ENCODE measurements at places on chromosomes 2 and 18.

DNA sequence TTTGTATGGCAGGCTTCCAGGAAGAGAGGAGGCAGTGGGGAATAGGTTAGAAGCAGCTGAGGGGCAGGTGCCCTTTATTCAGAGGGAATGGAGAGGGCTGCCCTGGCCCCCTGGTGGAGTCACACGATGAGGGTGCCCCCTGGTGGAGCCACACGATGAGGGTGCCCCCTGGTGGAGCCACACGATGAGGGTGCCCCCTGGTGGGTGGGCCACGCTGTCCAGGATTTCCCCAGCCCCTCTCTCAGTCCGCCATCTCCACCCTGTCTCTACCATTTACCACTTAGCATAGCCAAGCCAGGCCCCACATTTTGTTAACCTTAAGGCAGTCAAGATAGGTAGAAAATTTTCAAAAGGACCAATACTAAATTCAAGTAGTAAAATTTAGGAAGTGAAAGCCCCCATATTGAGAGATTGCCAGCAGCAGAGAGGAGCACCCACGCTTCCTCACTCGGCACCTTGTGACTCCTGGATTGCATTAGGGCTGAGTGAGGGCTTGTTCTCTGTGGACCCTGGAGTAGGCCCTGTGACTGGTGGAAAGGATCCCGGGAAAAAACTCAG, 10.4 kb upstream of the FAM228A start:
- peak; percentile 66 for DNase-seq

- DNase-seq, result peak; percentile 30
Observed at GRCh38 chr18:62479574-62479973, 43.3 kb upstream of the ZCCHC2 start.

- no peak for DNase-seq
Observed at GRCh38 chr18:45525301-45525700, 90.0 kb upstream of the SLC14A2 start.

DNA sequence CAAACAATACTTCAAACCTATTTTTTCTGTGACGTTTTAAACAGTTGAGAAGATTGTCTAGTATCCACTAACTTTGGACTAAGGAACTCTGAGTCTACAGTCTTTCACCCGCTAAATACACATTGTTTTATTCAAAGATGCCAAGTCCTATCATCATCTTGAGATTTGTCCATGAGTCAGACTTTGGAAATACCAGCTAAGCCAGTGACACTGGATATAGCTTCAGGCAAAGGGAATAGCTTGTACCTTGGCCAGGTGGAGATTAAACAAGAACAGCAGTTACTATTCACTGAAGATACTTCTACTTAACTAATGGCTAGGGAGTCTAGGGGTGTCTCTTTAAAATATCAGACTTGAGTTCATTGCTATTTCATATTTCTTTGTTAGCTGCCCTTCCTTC, 137.5 kb downstream of the COMMD1 start:
- DNase-seq, result no peak

GRCh38 chr2:200159829-200160781, 146.4 kb upstream of the SPATS2L start:
- DNase-seq, result no peak

GRCh38 chr18:75206452-75207309, 2.3 kb downstream of the PTGR3 start:
- DNase-seq, result no peak

DNA sequence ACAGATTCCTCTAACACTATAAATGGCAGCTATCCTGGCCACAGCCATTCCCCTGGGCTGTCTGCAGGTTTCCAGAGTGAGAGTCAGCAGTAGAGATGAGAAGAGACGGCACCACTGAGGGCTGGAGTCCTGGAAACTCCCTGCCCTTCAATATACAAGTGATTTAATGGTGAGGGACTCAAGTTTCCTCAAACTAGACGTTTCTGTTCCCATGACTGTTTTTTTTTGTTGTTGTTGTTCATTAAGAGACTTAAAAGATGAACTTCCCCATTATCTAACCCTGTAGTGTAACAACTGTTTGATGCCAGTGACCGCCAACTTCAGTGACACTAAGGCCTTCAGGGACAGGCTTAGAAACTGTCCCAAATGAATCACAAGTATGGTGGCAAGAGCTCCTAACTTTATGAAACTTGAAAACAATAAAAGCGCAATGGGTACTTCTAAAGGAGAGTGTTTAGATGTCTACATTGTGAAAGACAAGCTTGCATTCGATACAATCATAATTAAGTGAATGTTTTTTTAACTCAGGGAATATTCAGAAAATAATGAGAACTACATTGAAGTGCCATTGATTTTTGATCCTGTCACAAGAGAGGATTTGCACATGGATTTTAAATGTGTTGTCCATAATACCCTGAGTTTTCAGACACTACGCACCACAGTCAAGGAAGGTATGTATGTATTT, 34.0 kb downstream of the IL1R2 start:
- no peak for DNase-seq

DNA sequence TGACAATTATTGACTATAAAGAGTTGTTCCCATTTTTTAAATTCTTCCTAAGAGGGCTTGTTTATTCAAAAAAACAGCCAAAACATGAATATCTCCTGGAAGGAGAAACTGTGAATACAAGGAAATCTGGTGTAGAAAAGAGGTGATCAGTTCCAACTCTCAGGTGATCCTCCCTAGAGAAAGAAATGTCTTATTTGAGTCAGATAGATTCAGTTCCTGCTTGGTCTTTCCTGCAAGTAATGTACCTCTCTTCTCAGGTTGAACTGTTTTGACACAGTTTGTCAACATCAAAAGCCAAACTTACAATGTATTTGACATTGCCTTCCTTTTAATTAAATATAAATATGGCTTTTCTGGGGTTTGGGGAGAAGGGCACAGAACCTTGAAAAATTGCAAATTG, 567.4 kb downstream of the ARHGAP15 start:
- DNase-seq, result no peak

DNA sequence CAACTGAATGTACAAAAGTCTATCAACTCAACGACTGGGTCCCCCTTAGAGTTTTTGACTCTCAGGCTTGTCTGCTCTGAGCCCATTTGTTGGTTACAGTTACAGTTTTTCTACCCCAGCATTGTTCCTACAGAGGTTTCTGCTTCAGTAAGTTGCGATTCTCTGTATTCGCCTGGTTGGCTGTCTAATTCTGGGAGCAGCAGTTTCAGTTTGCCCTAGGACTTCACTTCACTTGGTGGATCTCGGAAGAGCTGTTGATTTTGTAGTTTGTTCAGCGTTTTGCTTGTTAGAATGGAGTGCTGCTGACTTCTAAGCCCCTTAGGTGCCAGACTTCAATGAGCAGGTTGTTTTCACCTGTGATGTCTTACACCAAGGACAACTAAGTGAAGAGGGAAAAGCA, 296.5 kb upstream of the EPAS1 start:
- no peak for DNase-seq

- no peak for DNase-seq
Observed at GRCh38 chr2:10984418-10985135, 72.8 kb downstream of the KCNF1 start.

Data from hematopoietic multipotent progenitor cell treated with erythropoietin and hydrocortisone succinate and interleukin-3 and kit ligand, for 4 days (in vitro differentiated cells).